ENCODE measurements at places on chromosomes 4 and X. TPM values are rescaled to one million over a fixed set of nuclear protein-coding genes. Genes with fewer than 3 reads are reported as not detected.

DNA sequence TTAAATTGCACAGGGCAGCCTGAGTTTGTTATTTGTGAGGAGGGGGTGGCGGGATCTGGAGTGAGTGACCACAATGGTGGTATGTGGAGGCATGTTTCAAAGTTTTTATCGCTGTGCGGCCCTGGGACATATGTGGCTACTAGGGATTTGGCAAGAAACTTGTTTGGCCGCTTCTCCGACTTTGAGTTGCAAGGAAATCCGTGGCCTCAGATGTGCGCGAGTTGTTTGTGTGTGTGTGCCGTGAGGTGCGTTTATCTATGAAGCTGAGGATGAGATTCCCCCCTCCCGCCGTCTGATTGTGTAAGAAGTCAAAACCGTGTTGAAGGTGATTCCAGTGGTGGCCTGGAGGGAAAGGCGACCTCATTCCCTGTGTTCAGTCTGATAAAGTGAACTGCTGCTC is 1.4 kb downstream of the JADE3 start:
- H3K27me3 ChIP-seq, result no peaks in the 10 kb centered on the region
- no peak overlapping the region for H3K27ac ChIP-seq
- H3K4me3 ChIP-seq, result peak overlapping the region; percentile 67
- DNase-seq, result peak; percentile 39
- no peaks in the 10 kb centered on the region for H3K4me1 ChIP-seq

DNA sequence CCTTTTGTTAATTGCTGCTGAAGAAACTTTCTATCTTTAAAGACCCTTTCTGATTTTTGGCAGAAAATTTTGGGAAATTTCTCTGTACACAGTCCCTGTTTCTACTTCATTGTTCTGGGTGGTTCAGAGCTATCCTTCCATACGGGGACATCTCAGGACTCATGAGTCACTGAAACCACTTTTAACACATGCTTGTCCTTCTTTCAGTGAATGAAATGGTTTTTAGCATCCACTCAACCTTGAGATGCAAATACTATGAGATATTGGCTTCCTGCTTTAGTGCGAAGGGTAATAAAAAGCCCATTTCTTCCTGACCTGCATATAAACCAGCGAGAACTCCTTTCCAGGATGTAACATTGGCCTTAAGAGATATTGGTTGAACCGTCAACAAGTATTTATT is 158.0 kb downstream of the REPS2 start:
- H3K27ac ChIP-seq, result no peak overlapping the region
- no peaks in the 10 kb centered on the region for H3K27me3 ChIP-seq
- H3K36me3 ChIP-seq, result no peaks in the 10 kb centered on the region
- H3K4me1 ChIP-seq, result no peaks in the 10 kb centered on the region

DNA sequence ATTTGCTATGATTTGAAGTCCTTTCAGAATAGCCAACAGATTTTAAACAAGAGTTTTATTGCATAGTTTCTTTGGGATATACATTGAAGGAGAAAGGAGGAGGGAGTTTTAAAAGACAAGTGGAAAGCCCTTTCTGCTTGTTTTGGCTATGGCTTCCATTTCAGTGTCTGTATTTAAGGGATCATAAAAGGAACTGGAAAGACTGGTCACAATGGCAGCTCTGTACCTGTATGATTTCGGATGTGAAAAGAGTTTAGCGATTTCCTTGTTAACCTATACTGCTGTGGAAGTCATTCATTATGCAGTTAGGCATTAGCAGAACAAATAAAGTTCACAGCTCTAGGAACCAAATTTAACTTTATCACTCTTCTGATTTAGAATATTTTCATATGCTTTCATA is 60.7 kb downstream of the TET2 start:
- no peaks in the 10 kb centered on the region for H3K36me3 ChIP-seq
- H3K27me3 ChIP-seq, result no peaks in the 10 kb centered on the region
- H3K4me3 ChIP-seq, result no peak overlapping the region
- H3K27ac ChIP-seq, result no peak overlapping the region
- no peaks in the 10 kb centered on the region for H3K4me1 ChIP-seq

Gene CPE
- 36.9 TPM for total RNA-seq

DNA sequence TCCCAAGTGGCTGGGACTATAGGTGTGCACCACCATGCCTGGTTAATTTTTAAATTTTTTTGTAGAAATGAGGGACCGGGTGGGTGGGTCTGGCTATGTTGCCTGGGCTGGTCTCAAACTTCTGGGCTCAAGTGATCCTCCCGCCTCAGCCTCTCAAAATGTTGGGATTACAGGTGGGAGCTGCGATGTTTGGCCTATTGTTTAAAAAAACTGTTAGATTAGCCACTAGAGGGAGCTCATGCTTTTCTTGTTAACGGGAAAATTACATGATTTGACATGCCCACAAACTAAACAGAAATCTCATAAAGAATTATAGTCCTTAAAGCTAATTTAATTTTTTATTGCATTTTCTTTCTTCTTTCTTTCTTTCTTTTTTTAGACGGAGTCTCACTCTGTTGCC is 5.0 kb upstream of the SDAD1 start:
- H3K36me3 ChIP-seq, result no peaks in the 10 kb centered on the region
- H3K4me1 ChIP-seq, result peaks cover 4% of the 10 kb centered on the region
- H3K4me3 ChIP-seq, result no peak overlapping the region

- no peaks in the 10 kb centered on the region for H3K4me1 ChIP-seq
- no peak for DNase-seq
- H3K36me3 ChIP-seq, result no peaks in the 10 kb centered on the region
- H3K4me3 ChIP-seq, result no peak overlapping the region
- H3K27ac ChIP-seq, result no peak overlapping the region
Measured at GRCh38 chr4:111480510-111480909, 664.7 kb upstream of the FAM241A start.

DNA sequence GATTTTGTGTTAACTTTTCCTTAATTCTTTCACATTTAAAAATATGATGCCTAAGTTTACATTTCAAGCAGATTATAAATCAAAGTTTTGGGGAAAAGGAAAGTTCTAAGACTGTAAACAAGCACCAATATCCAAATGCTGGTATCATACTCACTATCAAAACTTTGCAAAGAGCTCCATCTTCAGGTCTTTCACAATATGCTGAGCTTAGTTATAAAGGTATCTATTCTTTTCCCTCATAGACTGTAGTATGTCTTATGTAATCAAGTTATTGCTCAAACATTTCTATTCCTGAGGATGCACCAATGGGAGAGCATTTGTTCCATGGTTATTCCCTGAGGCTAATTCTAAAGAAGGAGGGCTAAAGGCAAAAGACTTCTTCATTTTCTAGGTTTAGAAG is 207.9 kb upstream of the FAM241A start:
- DNase-seq, result no peak
- no peaks in the 10 kb centered on the region for H3K4me1 ChIP-seq
- no peaks in the 10 kb centered on the region for H3K36me3 ChIP-seq
- no peaks in the 10 kb centered on the region for H3K27me3 ChIP-seq
- H3K4me3 ChIP-seq, result no peak overlapping the region
- no peak overlapping the region for H3K27ac ChIP-seq

Data from lower lobe of right lung (tissue), 2 donors.